Hematopoietic multipotent progenitor cell treated with erythropoietin and hydrocortisone succinate and interleukin-3 and kit ligand, for 15 days (in vitro differentiated cells): ENCODE measurements at places on chromosomes 4 and X.

GRCh38 chrX:148416142-148416541 is 84.3 kb upstream of the AFF2 start:
- no peak for DNase-seq

DNA sequence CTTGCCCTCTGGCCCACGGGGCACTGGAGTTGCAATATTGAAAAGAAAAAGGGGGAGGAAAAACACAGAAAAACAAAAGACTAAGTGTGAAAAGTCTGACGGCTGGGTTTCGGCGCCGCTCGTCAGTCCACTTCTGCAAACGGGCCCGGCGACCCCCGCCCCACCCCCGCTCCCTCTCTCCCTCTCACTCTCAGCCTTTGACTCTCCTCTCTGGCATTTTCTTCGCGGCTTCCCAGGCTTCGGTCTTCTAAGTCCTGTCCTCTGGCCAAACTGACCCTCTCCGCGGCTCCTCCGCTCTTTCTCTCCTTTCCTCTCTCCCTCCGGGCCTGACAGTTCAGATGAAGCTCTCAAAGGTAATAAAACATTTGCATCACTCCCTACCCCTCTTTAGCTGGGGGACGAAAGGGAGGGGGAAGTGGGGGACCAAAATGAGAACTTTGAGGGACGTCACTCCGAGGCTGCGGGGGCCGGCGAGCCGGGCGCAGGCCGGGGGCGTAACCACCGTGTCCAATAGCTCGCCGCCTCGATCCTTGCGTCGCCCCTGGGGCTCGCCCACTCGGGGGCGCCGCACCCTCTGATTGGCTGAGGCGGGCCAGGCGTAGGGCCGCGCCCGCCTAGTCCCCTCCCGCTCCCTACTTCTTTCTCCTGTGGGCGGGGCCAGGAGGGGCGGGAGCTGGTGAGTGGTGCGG is at the start of gene NKX6-1:
NKX6-1 (minus strand) TSS at position 358 of the 689 bp plus-strand sequence. CDS start 1,064 bp downstream, outside the sequence.
- DNase-seq: peak; percentile 11

DNA sequence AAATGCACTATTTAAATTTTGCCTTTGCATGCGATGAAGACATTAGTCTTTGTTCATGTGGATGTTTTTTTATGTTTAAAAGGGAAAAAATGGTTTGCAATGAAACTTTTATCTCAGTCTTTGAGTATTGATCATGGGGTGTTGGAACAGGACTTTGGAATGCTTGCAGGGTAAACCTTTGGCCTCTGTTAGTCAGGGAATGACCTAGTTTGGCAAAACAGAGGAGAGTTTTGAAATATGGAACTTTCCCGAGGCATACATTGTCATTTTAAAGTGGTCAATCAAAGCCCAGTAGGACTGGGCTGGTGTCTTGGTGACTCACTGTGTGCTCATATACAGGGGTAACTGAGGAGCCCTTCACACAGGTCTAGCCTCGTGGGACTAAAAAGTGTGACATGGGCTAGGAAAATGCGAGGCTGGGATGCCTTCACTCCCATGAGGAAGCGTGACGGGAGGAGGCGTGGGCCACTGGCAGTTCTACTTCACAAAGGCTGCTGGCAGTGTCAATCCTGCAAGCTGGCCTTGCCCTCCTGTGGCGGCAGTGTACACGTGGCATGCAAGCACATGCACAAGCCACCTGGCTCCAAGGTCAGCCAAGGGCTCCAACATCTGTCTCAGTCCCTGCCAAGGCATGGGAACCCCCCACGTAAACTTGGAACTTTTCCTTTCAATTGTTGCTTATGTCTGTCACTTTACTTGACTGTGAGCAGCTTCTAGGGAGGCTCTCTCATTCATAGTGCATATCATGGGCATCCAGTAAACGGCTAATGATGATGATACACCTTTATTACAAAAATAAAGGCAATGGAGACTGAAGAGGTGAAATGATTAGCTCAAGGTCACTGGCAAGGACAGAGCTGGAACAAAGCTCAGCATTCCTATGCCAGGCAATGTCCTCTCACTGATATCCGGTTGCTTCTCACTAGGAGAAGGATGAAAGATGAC is 5.2 kb upstream of the F11 start:
- no peak for DNase-seq

GRCh38 chr4:179625406-179625805 is 2183.2 kb upstream of the AGA start:
- DNase-seq: no peak

- no peak for DNase-seq
Observed at GRCh38 chrX:68365341-68365740, 68.0 kb downstream of the OPHN1 start.

GRCh38 chr4:168565130-168565529 is 68.3 kb downstream of the PALLD start:
- no peak for DNase-seq

DNA sequence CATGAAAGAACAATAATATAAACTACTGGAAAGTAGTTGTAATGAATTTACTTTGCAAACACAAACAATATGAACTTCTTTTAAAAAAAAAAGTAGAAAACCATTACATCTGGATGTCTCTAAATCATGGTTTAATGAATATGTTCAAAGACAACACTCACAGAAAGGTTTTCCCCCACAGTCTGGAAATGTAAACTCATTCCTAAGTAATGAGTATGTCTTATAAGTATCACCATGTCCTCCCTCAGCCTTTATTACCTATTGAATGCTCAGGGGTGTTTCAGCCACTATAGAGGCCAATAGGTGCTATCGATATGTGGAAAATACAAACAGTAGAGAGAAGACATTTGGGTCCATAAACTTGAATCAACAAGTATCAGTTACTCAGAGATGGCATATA is 186.7 kb downstream of the PALLD start:
- no peak for DNase-seq

GRCh38 chr4:109649872-109650271 is 53.4 kb downstream of the CASP6 start:
- no peak for DNase-seq

DNA sequence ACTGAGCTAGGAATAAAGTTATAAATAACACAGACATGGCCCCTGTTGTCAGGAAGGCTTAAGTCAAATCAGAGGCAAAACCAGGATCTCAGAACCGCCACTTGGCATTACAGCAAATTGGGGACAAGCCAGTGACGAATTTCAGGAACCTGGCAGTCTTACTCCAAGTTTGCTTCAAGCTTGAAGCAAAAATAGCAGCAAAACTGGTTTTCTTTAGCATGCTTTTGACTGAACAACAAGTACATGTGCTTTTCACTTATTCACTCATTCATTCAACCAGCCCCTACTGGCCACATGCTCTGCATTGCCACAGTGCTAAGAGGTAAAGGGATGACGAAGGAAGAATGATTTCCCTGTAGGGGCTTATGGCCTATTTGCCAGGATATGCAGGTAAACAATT is 253.9 kb upstream of the PPARGC1A start:
- DNase-seq: no peak

DNA sequence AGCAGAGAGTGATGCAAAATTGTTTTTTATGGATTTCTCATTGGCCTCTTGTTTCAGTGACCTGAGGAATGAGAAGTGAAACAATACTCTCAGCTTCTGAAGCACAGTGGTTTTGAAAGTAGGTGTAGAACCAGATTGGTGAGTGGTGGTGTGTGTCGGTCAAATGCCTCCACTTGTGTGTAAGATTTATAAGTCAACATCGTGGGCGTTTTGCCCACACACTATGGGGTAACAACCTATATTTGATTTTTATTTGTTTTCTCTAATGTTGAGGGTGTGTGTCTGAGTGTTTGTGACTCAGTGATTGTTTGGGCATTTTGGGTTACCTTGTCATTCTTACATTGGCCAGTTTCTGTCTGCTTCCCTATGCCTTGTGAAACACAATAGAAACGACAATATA is 23.3 kb downstream of the ADGRL3 start:
- no peak for DNase-seq

GRCh38 chr4:107854356-107855022 is 29.8 kb downstream of the SGMS2 start:
- DNase-seq: no peak

DNA sequence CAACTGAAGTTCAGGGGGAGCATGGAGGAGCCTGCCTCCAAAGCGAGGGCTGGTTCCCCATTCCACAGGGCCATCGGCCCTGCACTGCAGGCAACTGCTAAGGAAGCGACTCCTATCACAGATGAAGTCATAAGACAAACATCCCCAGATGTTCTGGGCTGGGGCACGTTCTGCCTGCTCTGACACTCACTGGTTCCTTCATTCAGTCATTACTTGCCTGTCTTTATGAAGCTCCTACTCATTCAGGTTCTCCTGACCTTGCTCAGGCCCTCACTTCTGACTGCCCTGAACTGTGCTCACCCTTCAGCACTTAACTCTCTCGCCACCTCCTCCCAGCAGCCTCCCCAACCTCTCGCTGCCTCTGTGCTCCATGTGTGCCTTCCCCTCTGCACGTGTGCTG is 2.5 kb upstream of the SLC2A9 start:
- DNase-seq: no peak

DNA sequence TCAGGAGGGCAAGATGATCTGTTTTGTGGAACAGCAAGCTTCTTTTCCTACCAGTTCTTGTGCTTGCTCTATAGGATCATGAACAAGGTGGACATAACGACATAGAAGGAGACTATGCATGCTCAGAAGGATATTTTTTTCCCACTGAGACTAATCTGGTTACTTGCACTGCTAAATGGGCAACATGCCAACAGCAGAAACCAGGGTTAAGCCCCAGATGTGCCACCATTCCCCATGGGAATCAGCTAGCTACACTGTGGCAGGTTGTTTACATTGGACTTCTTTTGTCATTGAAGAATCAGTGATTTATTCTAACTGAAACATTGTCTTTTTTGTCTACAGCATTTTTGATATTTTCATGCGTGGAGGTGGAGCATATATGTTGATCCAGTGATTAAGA is 165.6 kb downstream of the C4orf33 start:
- DNase-seq: no peak

- no peak for DNase-seq
Observed at GRCh38 chr4:42626629-42627146, 30.2 kb downstream of the ATP8A1 start.

DNA sequence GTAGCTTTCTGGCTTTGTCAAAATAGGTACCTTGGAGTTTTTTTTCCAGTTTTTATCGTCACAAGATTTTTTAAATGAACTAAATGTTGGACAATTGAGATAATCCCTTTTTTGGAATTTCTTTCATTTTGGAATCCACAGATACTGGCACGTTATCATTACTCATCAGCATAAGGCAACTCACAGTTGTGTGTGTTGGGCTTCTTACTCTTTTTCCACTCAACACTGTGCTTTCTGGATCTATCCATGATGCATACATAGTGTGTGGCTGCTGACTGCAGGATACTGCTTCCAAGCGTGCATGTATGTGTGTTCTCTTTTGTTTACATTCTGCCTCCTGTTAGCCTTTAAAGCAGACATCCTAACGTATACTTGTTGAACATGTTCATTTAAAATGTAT is 113.5 kb upstream of the FAM9A start:
- DNase-seq: no peak

DNA sequence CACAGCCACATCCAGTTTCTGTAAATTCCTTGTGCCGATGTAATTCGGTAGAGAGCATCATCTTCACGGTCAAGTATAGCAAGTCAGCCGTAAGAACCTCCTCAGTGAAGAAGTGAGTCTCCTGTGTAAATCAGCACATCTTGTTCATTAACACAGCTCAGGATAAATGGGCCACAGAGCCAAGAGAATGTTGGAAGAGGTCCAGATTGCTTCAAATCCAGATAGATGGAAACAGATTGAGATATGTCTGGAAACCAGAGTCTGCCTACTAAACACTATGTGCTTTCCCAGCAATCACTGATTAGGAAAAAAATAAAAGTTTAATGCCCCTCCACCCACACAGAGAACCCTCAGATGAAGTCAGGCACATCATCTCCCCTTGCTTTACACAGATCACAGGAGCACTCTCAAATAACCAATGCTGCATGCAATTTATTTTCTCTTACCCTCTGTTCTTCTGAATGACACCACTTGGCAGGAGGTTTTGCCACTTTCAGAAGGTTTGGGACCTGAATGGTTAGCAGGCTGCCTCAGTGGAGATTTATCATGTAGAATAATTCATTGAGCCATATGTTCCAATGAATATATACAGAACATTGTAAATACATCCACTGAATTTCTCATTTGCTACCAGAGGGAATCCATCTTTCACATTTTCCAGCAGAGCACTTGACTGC is 357.7 kb downstream of the C4orf33 start:
- no peak for DNase-seq

- DNase-seq: no peak
Observed at GRCh38 chrX:24260842-24261550, 52.9 kb downstream of the SUPT20HL2 start.

DNA sequence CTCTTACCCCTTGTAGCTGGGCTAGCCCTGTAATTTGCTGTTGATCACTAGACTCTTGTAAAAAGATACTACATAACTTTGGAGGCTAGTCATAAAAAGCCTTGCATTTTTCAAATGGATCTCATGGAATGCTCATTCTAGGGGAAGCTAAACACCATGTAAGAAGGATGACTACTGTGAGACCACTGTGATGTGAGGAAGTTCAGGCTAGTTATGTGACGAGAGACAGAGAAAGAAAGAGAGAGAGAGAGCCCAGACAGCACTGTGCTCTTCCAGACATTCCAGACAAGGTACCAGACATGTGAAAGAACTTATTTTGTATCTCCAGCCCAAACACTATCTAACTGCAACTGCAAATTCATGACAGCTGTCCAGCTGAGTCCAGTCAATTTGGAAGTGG is 404.6 kb upstream of the PITX2 start:
- DNase-seq: no peak

- DNase-seq: no peak
Observed at GRCh38 chr4:23952258-23952657, 62.4 kb upstream of the PPARGC1A start.

DNA sequence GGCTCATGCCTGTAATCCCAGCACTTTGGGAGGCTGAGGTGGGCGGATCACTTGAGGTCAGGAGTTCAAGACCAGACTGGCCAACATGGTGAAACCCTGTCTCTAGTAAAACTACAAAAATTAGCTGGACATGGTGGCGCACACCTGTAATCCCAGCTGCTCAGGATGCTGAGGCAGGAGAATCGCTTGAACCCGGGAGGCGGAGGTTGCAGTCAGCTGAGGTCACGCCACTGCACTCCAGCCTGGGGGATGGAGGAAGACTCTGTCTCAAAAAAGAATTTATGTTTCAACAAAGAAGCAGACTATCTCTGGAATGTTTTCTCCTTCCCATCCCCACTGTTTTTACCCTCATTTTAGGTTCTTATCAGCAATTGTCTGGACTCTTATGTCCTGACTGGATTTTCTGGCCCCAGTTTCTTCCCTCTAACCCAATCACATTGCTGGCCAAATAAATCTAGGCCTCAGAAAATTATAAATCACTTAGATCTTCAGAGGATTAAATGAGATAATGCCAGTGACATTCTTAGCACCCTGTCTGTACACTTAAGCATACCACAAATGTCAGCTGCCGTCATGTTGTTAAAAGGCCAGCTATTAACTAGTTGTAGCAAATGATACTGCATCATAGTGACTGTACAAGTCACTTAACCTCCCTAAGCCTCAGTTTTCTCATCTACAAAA is 44.9 kb upstream of the PRSS48 start:
- DNase-seq: no peak
